Left hindlimb (tissue), 1 donor: ENCODE measurements at places on chromosomes 1 and 21.

- DNase-seq = no peak
Measured at GRCh38 chr1:191034132-191034531, 556.5 kb upstream of the BRINP3 start.

DNA sequence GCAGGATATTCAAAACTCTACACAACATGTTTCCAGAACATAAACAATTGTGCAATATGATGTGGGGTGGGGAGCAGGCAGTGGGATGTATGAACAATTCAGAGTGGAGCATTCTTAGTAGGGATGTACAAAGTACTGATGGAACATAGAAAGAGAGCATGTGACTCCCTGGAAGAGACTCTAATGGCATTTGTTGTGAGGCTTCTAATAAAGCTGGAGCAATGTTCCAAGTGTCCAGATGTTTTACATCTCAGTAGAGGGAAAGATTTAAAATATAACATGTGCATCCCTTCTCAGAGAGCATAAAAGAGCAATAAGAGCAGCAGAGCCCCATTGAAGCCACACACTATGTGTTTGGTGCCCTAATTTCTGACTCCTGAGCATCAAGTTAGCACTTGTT, 116.5 kb downstream of the BRINP2 start:
- DNase-seq = no peak

DNA sequence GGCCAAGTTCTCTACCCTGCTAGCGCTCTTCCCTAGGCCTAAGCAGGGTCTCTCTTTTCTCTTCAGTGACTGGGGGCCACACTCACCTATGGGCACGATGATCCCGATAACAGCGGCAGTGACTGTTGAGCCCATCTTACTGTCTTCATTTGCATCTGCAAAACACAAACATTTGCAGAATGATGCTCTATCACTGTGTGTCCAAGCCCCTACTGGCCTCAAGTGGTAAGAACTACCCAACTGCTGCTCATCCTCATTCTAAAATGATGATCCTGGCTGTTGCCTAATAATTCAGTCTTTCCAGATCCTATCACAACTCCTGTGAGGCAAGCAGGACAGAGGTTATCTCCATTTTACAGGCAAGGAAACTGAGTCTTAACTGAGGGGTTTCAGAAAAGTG, 16.7 kb upstream of the MAGOH start:
- DNase-seq = no peak

DNA sequence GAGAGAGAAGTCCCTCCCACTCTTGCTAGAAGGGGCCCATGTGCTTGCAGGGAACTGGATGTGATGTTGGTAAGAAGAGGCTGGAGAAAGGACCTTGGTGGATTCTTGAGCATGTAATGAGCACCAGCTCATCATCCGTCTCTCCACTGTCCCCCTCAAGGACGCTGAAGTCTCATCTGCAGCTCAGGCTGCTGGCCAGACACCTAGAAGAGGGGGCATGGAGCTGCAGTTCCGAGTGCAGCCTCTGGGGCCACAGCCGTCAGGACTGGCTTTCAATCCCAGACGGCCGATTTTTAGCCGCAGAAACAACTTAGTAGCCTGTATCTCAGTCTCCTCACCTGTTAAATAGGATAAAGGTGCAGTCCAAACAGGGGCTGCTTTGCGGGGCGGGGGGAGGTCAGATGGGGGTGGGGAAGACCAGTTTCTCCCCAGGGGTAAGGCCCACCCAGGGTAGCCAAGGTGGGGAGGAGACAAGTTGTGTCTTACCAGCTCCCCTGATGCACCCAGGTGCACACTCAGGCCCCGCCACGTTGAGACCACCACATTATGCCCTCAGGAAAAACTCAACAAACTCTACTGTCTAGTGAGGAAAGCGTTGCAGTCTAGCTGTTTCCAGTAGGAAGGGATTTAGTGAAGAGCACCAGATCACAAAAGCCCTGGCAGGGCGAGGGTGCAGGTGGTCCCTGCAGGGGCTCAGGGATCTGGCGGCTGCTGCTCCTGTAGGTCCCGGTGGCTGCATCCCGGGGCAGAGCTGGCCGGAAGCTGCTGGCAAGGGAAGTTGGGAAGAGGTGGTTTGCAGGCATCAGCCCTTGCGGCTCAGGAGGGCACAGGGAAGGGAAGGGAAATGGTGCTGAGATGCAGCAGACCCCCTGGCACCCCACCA, 29.5 kb downstream of the LDLRAP1 start:
- DNase-seq = no peak

DNA sequence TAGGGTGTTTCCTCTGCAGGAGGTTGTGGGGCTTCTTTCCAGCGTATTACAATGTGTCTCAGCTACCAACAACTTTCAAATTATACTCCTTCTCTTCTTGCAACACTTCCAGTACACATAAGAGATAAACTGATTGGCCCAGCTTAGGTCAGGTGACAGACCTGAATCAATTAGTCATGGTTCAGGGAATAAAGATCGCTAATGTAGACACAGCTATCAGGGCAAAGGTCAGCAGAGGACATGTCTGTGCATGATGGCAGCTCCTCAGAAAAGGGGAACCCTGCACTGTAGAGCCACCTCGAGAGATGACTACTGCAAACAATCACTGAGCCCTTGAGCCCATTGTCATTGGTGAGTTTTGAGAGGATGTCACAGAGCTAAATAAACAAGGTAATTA, 36.8 kb upstream of the PKN2 start:
- DNase-seq = no peak

GRCh38 chr21:46025113-46025770, 43.7 kb downstream of the COL6A1 start:
- no peak for DNase-seq

DNA sequence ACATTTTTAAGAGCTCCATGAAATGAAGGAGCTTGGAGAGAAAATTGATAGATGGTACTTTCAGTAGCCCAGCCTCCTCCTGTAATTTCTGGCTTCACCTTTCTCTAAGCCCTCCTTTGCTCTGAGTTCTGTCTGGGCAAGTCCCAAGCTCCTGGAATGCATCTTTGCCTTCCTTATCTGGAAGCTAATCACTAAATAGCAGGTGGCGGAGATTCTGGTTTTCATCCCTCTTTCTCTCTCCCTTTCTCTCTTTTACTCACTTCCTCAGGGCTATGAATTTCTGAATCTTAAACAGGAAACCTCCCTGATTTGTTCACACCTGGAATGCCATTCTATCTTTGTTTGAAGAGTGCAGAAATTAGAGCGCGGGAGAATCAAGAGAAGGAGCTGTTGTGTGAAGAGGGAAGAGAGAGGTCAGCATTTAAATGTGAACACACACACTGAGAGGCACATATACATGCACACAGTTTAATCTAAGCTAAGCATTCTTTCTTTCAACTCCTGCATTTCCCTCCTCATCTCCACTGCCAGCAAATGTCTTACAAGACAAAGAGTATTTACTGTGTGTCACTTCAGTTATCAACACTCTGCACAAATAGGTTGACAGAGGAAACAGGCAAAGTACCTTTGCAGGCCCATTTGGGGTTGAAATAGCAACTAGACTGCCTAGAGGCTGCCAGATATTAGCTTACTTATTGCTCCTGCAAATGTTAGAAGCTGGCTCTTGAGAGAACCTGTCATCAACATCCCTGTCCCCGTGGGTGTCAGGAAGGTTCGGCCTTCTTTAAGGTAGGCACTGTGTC, 199.4 kb upstream of the CAMK1G start:
- no peak for DNase-seq

DNA sequence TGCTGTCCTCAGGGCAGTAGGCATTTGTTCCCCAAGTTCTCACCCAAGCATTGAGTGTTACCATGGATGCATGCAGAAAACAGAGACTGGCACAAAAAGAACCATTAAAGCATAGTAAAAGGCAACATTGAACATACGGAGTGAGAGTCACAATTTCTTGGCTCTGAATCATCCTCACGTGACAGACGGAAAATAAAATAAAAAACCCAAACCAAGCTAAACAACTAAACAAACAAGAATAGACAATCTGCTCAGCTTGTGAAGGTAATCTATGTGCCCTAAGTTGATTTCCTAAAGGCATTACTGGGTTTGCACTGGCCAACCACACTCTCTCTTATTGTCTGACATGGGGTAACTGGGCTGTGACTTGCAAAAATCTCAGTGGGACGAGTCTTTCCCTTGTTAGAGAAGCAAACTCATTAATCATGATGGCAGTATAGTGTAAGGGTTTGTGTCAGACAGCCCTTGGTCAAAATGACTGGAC, 306.0 kb downstream of the ASTN1 start:
- DNase-seq = no peak

DNA sequence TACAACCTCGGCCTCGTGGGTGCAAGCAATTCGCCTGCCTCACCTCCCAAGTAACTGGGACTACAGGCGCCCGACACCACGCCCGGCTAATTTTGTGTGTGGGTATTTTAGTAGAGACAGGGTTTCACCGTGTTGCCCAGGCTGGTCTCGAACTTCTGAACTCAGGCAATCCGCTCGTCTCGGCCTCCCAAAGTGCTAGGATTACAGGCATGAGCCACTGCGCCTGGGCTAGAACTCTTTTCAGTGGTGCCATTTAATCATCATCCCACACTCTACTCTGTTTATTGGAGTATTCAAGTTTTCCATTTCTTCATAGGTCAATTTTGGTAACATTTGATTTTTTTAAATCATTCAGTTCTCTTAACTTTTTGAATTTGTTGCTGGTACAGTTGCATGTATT, 101.3 kb downstream of the DHRS3 start:
- DNase-seq = no peak

- no peak for DNase-seq
Measured at GRCh38 chr1:198846556-198846955, 207.7 kb downstream of the PTPRC start.

DNA sequence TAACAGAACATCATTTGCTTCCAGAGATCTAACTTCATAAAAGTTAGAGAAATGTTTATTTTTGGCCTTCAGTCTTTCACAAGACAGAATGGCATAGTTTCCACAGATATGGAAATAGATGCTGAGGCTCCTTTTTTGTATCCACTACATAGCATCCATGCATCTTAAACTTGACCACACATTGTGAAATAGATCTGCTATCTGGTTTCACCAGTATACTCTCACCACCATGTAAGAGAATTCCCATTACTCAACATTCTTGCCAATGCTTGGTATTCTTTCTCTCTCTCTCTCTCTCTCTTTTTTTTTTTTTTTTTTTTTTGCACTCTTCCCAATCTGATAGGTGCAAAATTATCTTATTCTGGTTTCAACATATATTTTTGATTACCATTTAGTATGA, 52.1 kb upstream of the PRMT6 start:
- DNase-seq = no peak

DNA sequence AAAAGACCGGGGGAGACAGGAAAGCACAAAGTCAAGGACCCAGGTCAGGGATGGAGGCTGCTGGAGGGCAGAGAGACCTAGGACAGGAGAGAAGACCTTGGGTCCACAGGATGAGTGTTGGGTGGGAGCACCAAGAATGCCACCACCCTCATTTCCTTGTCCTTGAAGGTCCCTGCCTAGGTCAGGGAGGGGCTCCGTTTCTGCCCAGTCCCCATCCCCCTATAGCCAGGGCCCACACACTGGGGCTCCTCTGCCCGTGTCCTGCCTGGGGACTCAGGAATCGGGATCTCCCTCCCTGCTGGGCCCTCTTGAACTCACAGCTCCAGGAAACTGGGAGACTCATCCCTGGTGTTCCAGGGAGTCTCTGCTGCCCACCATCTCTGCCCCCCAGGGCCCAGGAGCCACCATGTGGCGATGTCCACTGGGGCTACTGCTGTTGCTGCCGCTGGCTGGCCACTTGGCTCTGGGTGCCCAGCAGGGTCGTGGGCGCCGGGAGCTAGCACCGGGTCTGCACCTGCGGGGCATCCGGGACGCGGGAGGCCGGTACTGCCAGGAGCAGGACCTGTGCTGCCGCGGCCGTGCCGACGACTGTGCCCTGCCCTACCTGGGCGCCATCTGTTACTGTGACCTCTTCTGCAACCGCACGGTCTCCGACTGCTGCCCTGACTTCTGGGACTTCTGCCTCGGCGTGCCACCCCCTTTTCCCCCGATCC, 584 bp downstream of the TINAGL1 start:
- no peak for DNase-seq

- no peak for DNase-seq
Measured at GRCh38 chr1:24896596-24897262, 33.3 kb downstream of the RUNX3 start.

GRCh38 chr1:92743221-92743620, 41.7 kb downstream of the EVI5 start:
- DNase-seq = no peak

- no peak for DNase-seq
Measured at GRCh38 chr1:112794654-112795239, 79.6 kb upstream of the PPM1J start.

- DNase-seq = no peak
Measured at GRCh38 chr1:179034720-179035119, 9.0 kb downstream of the FAM20B start.

DNA sequence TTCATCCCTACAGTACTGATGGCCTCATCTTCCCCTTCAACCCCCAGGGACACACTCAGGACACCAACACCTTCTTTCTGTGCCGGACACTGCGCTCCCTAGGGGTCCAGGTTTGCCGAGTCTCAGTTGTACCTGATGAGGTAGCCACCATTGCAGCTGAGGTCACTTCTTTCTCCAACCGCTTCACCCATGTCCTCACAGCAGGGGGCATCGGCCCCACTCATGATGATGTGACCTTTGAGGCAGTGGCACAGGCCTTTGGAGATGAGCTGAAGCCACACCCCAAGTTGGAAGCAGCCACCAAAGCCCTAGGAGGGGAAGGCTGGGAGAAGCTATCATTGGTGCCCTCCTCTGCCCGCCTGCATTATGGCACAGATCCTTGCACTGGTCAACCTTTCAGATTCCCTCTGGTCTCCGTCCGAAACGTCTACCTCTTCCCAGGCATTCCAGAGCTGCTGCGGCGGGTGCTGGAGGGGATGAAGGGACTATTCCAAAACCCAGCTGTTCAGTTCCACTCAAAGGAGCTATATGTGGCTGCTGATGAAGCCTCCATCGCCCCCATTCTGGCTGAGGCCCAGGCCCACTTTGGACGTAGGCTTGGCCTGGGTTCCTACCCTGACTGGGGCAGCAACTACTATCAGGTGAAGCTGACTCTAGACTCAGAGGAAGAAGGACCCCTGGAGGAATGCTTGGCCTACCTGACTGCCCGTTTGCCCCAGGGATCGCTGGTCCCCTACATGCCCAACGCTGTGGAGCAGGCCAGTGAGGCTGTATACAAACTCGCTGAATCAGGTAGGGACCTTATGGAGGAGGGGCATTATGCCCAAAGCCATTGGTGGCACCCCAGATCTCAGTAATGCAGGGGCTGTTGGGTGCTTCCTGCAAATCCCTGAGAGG, 5.1 kb upstream of the LENEP start:
- DNase-seq = peak; percentile 19

DNA sequence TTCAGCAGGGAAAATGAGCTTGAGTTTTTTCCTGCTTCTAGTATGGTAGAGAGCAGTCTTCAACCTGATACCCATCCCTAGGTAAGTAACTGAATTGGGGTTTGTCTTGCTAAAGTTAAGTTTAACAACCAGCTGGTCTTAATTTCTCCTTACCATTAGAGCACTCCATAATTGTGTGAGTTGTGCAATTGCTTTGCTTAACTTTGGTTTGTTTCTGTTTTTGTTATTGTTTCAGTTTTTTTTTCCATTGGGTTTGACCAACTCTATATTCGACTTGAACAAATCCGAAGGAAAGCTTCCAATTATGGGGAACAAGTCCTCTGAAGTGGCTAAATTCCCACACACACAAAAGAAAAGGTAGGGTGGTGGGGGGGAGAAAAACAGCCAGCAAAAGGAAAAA, 641.1 kb downstream of the PLA2G4A start:
- DNase-seq = no peak

- no peak for DNase-seq
Measured at GRCh38 chr21:31922881-31923280, 50.1 kb downstream of the HUNK start.

- no peak for DNase-seq
Measured at GRCh38 chr1:80064524-80064923, 1058.0 kb upstream of the ADGRL4 start.

GRCh38 chr1:236526079-236526478, 2.3 kb downstream of the LGALS8 start:
- DNase-seq = no peak

- no peak for DNase-seq
Measured at GRCh38 chr1:107963601-107964335, 1.2 kb downstream of the VAV3 start.
